ENCODE measurements at places on chromosomes 4 and X.

DNA sequence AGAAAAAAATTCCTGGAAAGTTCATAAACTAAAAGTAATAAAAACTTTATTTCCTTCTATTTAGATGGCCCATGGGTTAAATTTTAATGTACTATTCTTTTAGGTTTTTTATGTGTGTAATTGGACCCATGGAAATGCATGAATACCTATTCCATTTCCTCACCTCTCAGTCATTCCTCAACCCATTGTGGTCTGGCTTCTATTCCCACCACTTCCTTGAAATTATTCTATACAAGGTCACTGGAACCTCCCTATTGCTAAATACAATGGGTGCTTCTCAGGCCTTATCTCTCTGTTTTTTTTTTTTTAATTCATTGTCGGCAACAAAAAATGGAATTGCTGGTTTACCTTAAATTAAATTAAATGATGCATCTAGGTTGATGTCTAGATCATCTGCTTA is 17.2 kb downstream of the SLC39A8 start:
- no peak for DNase-seq

GRCh38 chrX:47817421-47817820 is 19.3 kb upstream of the ZNF81 start:
- no peak for DNase-seq

DNA sequence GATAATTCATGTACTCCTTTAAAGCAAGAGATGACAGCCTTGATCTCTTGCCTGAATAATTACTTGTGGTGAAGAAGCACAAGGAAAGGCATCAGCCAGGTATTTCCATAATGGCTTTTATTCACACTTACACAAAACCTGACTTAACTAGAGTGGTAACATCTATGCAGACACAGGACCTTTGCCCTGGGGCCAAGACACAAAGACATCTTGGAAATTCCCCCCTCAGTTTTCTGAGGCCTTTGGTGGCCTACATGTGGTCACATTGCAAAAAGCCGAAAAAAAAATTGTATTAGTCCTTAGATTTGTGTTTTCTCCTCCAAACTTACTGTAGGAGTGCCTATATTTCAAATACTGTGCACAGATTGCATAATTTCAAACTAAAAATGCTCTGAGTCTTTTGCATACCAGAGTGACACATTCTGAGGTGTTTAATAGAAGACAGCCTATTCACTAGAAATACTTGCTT is 172.4 kb downstream of the PDGFC start:
- no peak for DNase-seq

- no peak for DNase-seq
These were observed 296 bp upstream of the ADGRL3 start for GRCh38 chr4:61199873-61200186.

- DNase-seq, result no peak
These were observed 779 bp downstream of the GABRQ start for GRCh38 chrX:152638443-152638904.

- no peak for DNase-seq
These were observed 271.2 kb downstream of the FBXO8 start for GRCh38 chr4:174012135-174012885.

GRCh38 chrX:130002541-130002940 is 20.1 kb downstream of the BCORL1 start:
- DNase-seq, result no peak

- no peak for DNase-seq
These were observed 23.8 kb downstream of the CENPC start for GRCh38 chr4:67521506-67521905.

- no peak for DNase-seq
These were observed 841 bp downstream of the TBC1D19 start for GRCh38 chr4:26584725-26585124.

- DNase-seq, result no peak
These were observed 203.4 kb downstream of the KIT start for GRCh38 chr4:54861201-54861600.

- no peak for DNase-seq
These were observed 16.3 kb downstream of the MAN2B2 start for GRCh38 chr4:6591313-6591712.

- peak; percentile 2 for DNase-seq
These were observed 499 bp downstream of the CYP2U1 start for GRCh38 chr4:107931775-107932321.

- DNase-seq, result no peak
These were observed 265.7 kb downstream of the RAB28 start for GRCh38 chr4:13218326-13218958.

- DNase-seq, result no peak
These were observed 80.8 kb downstream of the ANKRD50 start for GRCh38 chr4:124631760-124632159.

GRCh38 chr4:1448589-1449420 is 42.6 kb upstream of the NKX1-1 start:
- DNase-seq, result no peak

GRCh38 chr4:86972997-86973396 is 38.2 kb downstream of the AFF1 start:
- DNase-seq, result no peak

- DNase-seq, result no peak
These were observed 179.0 kb downstream of the SPCS3 start for GRCh38 chr4:176498617-176499256.

DNA sequence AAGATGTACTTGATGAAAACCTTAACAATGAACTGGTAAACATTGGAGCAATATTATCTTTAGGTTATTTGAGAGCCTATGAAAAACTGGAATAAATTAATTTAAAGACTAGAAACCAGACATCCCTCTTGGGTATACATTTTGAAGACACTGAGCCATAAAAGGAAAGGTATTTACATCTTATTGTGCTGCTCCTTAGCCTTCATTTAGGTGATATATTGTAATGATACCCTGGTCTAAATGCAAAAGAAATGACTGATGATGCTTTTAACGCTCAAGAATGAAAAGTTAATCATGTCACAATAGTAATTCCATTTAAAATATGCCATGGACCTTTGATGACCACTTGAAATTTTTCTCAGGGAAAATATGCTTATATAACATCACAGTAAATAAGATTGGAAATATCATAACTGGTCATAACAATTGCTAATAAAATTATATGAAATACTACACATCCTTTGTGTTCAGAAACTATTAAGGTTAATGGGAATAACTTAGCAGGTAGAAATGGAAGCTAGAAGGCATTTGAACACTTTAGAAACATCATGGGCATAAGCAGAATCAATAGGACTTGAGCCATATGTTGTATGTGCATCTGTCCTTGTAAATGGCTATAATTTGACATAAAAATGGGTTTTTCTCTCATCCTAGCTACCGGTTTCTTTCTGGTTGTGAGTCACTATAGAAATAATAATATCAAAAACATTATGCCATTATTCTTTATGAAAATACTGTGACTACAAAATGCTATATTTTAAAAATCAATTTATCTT is 979.7 kb downstream of the RAPGEF2 start:
- no peak for DNase-seq

DNA sequence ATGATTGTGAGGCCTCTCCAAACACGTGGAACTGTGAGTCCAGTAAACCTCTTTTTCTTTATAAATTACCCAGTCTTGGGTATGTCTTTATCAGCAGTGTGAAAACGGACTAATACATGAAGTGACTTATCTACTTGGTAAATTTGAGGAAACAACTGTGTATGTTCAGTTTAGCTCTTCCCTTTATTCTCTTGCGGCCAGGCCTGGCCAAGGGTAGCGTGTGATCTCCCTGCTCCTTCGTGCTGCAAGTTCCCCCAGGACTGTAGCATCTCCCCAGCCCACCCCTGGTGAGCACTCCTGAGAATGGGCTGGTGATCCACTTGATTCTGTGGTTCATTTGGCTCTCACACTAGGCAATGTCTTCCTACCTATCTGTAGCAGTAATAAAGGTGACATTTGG is 53.2 kb upstream of the CHRNA9 start:
- no peak for DNase-seq

DNA sequence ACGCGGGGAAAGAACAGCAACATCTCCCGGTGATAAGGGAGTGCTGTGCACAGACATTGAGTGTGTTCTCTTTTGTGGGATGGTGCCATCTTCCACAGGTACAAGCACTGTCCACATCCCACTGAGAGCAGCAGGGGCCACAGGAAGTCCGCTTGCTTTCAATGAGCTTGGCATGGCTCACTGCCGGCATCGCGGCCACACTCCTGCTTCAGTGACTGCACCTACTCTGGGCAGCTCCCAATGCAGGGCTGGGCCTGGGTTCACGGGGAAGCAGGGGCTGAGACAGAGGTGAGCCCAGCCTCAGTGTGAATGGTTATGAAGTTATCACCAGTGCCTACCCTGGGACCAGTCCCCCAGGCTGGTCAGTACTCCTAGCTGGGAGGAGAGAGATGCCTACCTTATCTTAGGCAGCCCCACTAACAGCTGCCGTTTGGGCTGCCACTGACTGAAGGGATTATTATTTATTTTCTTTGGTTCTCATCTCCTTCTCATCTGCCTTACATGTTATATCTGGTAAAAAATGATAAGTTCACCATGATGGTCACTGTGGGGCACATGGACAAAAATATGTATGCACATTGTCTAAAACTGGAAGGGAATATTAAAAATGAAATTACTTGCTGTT is 99.2 kb downstream of the MGST2 start:
- DNase-seq, result no peak

GRCh38 chr4:56937262-56937661 is 29.6 kb downstream of the REST start:
- DNase-seq, result no peak

- no peak for DNase-seq
These were observed 2.6 kb upstream of the SLC6A8 start for GRCh38 chrX:153685156-153685536.

DNA sequence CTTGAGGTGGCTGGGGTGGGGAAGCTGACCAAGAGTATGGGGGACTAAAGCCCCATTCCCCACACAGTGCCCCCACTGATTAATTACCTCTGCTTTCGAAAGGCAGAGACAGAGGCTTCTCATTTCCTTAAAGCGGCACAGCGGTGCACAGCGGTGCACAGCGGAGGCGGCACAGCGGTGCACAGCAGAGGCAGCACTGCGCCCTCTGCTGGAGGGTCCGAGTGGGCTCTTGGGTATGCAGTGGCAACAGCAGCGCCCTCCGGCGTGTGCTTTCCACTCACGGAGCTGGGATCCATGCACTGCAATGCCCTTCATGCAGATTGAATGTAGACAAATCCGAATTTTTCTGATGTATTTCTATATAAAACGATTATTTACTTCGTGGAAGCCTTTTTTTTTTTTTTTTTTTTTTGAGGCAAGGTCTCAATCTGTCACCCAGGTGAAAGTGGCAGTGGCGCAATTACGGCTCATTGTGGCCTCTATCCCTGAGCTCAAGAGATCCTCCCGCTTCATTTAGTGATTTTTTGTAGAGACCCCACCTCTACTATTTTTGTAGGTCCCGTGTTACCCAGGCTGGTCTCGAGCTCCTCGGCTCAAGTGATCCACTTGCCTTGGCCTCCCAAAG is 19.7 kb upstream of the PRPS2 start:
- no peak for DNase-seq

DNA sequence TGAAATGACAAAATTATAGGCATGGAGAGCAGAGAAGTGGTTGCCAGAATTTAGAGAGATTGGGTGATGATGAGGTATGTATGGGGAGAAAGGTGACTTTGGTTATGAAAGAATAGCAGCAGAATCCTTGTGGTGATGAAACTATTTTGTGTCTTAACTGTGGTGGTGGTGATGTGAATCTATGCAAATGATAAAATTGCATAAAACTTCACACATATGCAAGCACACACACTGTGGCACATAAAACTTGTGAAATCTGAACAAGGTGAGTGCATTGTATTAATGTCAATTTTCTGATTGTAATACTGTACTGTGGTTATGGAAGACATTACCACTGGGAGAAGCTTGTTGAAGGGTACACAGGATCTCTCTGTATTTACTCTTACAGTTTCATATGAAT is 91.0 kb downstream of the IL15 start:
- DNase-seq, result no peak

DNA sequence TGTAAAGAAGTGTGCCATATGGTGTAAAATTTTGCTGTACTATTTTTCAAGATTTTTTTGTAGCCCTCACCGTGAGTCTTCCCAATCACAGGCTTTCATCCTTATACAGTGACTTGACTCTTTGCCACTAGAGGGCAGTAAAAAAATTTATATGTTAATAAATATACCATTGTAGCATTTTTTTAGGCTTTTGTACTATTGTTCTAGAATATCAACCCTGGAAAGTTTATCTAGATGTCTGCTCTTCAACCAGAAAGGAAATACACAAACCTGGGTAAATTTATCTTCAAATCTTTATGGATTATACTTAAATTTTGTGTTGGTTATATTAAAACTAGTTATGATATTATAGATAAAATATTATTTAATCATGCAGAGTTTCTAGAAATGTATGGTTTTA is 235.3 kb downstream of the TENM3 start:
- no peak for DNase-seq

GRCh38 chrX:48802089-48802904 is 430 bp downstream of the HDAC6 start:
- DNase-seq, result no peak

GRCh38 chrX:115948018-115948923 is 222.3 kb upstream of the AGTR2 start:
- peak; percentile 11 for DNase-seq

DNA sequence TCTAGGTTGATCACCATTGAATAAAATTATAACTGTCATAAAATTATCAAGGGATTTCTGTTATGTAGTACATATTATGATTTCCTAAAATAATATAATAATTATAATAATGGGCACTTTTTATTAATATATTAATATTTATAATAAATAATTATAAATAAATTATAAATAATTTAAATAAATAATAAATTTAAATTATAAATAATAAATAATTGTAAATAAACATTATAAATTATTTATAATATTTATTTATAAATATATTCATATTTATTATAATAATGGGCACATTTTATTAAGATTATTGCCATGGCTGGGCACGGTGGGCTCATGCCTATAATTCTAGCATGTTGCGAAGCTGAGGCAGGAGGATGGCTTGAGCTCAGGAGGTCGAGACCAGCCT is 24.5 kb downstream of the RAP1GDS1 start:
- DNase-seq, result no peak

DNA sequence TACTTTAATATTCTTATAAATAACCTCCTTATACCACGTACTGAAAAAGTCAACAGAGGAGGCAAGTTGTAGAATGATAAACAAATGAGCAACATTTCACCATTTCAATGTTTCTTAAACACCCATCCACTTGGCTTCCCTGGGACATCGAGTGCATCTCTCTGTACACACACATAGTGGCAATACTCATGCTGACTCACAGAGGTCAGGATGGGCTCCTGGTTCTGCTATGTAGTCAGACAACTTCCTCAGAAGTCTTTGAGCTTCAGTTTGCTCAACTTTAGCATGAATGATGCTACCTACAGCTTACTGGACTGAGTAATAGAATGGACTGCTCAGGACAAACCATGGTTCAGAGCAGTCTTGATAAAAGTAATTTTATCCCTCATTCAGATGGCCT is 56.9 kb downstream of the MAD2L1 start:
- no peak for DNase-seq

- DNase-seq, result peak; percentile 10
These were observed 12.1 kb upstream of the CC2D2A start for GRCh38 chr4:15457406-15458201.

DNA sequence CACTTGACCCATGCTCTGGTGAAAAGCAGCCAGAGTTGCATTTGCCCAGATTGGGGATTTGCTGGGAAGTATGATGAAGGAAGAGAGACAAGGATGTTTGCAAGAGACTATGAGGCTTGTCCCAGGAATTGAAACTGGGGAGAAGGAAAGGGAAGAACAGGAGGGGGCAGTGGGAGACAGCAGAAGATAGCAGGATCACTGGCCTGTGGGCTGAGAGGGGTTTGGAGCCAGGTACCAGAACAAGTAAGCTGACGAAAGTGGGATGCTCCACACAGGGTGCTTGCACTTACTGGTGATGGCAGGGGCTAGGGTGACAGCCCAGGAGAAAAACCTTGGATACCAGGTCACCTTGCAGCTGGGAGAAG is 3.4 kb upstream of the LETM1 start:
- no peak for DNase-seq

GRCh38 chrX:135543924-135544323 is 23.5 kb downstream of the INTS6L start:
- DNase-seq, result no peak
